ENCODE measurements at places on chromosomes 16 and 17.

DNA sequence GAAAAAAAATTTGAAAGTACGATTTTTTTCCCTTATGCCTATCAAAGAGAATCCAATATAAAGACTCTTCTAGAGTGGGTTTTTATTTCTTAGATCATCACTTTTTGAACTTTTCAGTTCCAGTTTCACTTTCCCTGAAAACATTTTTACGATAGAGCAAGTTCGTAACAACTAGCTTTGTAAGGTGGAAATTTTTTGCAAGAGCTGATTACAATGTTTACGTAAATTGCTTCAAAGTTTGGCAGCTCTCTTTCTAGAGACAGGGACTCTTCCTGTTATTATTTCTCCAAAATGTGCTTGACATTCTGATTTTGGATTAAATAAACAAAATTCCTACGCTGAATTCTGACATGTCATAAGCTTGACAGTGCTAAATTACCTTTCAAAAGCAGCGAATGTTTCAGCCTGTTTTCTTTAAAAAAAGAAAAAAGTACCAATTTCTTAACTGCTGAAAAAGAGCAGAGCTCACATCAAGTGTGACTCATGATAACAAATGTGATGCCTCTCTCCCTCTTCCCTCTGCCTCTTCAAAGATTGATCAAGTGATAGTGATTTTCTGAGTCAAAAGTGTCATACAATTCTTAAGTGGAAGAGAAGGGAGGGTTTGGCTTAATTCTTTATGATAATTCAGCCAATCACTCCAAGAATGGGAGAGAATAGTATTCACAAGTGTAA is 175.2 kb downstream of the KCNJ2 start:
- H3K27me3 ChIP-seq: no peaks in the 10 kb centered on the region
- no peak for DNase-seq
- no peak overlapping the region for H3K27ac ChIP-seq
- peak overlapping the region; percentile 12 for H3K4me3 ChIP-seq

DNA sequence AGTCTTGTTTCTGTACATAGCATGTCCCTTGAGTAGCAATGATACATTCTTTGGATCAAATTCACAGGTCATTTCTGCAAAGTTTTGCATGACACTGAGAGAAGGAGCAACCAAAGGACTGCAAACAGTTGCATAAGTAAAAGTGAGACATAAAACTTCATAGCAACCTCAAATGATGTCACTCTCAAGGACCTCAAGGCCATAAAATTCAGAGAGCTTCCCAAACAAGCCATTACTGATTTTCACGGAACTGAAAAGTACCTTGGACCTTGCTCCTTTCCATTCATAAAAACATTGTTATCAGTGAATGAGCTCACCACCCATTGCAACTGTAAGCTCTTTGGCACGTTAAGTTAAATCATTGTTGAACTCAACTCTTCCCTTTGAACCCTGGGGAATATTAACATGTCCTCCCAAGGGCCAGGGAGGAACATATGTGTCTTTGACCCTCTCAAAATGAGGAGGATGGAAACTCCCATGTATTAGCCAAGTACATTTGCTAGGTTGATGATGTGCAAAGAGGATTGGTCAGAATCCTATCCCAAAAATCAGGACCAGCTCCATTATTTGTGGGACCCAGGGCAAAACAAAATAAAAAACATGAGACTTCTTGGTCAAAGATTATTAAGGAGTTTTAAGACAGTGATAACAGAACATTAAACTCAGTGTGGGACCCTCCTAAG is 275.0 kb upstream of the DYNLRB2 start:
- no peaks in the 10 kb centered on the region for H3K4me1 ChIP-seq
- no peak overlapping the region for H3K4me3 ChIP-seq
- DNase-seq: no peak
- H3K36me3 ChIP-seq: no peaks in the 10 kb centered on the region
- H3K27ac ChIP-seq: no peak overlapping the region

GRCh38 chr17:48790607-48791127 is 26.4 kb downstream of the TTLL6 start:
- H3K27ac ChIP-seq: no peak overlapping the region
- no peak for DNase-seq
- no peaks in the 10 kb centered on the region for H3K27me3 ChIP-seq
- H3K36me3 ChIP-seq: no peaks in the 10 kb centered on the region
- H3K4me1 ChIP-seq: no peaks in the 10 kb centered on the region

DNA sequence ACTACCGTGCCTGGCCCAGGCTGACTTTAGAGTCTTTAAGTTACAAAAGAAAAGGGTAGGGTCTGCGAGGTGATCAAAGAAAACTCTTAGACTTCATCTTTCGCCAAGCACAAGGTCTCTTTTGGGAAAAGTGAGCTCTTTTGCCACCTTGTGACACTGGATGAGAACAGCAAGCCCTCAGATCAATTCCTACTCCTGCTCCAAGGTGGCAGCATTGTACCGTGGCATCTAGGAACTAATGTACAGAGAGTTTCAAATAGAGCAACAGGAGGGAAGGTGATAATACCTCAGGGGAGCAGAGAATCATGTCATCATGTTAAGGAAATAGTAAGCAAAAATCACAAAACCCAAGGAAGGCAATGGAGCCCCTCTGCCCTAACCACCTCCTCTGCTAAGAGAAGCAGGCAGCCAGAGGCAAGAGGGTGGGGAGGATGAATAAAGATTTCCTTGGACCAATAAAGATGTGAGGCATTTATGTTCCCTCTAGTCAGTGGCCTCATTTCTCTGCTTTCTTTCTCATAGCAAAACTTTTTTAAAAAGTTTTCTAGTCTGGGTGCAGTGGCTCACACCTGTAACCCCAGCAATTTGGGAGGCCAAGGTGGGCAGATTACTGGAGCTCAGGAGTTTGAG is 2.1 kb upstream of the C17orf78 start:
- H3K27ac ChIP-seq: no peak overlapping the region
- no peak for DNase-seq
- no peaks in the 10 kb centered on the region for H3K27me3 ChIP-seq
- H3K4me1 ChIP-seq: no peaks in the 10 kb centered on the region

- H3K27me3 ChIP-seq: no peaks in the 10 kb centered on the region
- H3K4me3 ChIP-seq: no peak overlapping the region
- peak overlapping the region; percentile 79 for H3K27ac ChIP-seq
Measured at GRCh38 chr16:20906341-20907255, 6.0 kb downstream of the LYRM1 start.

- H3K4me3 ChIP-seq: peak within 1 kb of the TSS; percentile 54
- no peaks in the 10 kb centered on the region for H3K27me3 ChIP-seq
- no peak for DNase-seq
- H3K36me3 ChIP-seq: no peaks in the 10 kb centered on the region
- no peak within 1 kb of the TSS for H3K27ac ChIP-seq
- H3K4me1 ChIP-seq: peaks cover 17% of the 10 kb centered on the region
Measured at GRCh38 chr17:49230636-49231562, at the start of gene PHOSPHO1. Gene PHOSPHO1, minus strand, starts transcription at chr17:49230787. Its CDS starts 4,096 bp downstream, at chr17:49226691.

- no peaks in the 10 kb centered on the region for H3K4me1 ChIP-seq
- no peaks in the 10 kb centered on the region for H3K27me3 ChIP-seq
- no peak for DNase-seq
- no peaks in the 10 kb centered on the region for H3K36me3 ChIP-seq
Measured at GRCh38 chr17:60165223-60165622, 15.4 kb downstream of the CA4 start.

DNA sequence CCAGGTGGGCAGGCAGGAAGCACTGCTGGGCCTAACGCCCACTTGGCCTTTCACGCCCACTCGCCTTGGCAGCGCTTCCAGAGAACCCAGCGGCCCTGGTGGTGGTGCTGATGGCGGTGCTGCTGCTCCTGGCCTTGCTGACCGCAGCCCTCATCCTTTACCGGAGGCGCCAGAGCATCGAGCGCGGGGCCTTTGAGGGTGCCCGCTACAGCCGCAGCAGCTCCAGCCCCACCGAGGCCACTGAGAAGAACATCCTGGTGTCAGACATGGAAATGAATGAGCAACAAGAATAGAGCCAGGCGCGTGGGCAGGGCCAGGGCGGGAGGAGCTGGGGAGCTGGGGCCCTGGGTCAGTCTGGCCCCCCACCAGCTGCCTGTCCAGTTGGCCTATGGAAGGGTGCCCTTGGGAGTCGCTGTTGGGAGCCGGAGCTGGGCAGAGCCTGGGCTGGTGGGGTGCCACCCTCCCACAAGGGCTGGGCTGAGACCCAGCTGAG is 64.7 kb downstream of the MRC2 start:
- H3K27ac ChIP-seq: no peak overlapping the region
- no peak overlapping the region for H3K4me3 ChIP-seq
- peaks cover 8% of the 10 kb centered on the region for H3K36me3 ChIP-seq
- no peaks in the 10 kb centered on the region for H3K27me3 ChIP-seq
- no peak for DNase-seq

DNA sequence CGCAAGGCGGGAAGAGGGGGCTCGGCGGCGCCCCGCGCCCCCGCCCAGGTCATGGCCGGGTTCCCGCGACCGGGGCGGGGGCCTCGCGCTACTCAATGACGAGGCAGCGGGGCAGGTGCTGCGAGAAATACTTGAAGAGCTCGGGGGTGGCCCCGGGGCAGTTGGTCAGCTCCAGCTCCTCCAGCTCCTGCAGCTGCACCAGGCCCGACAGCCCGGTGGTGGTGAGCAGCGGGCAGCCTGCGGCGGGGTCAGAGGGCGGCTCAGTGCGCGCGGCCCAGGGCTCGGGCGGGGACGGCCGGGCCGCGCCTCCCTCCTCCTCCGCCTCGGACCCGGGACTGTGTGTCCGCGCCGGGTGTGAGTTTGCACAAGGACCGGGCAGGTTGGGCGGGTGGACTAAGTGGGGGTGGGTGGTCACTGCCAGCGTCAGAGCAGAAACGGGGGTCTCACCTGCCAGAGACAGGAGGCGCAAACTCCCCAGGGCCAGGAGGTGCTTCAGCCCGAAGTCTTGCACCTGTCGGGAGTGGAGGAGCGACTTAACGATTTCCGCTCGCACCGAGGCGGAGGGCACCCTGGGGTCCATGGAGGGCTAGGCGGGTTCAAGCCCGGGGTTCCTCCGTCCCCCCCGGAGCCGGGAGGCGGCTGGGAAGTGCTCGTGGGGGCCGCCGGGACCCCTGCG is 4.1 kb upstream of the WDR24 start:
- H3K36me3 ChIP-seq: no peaks in the 10 kb centered on the region
- H3K4me3 ChIP-seq: peak overlapping the region; percentile 40
- H3K27ac ChIP-seq: no peak overlapping the region
- DNase-seq: no peak

- no peaks in the 10 kb centered on the region for H3K27me3 ChIP-seq
- H3K36me3 ChIP-seq: no peaks in the 10 kb centered on the region
- no peaks in the 10 kb centered on the region for H3K4me1 ChIP-seq
- H3K27ac ChIP-seq: no peak overlapping the region
- no peak overlapping the region for H3K4me3 ChIP-seq
Measured at GRCh38 chr16:30829130-30830071, 42.4 kb upstream of the ZNF629 start.

- no peak overlapping the region for H3K4me3 ChIP-seq
- peak; percentile 79 for DNase-seq
- H3K27ac ChIP-seq: no peak overlapping the region
- H3K36me3 ChIP-seq: no peaks in the 10 kb centered on the region
- H3K4me1 ChIP-seq: no peaks in the 10 kb centered on the region
Measured at GRCh38 chr17:8837563-8838075, 29.9 kb downstream of the PIK3R6 start.

DNA sequence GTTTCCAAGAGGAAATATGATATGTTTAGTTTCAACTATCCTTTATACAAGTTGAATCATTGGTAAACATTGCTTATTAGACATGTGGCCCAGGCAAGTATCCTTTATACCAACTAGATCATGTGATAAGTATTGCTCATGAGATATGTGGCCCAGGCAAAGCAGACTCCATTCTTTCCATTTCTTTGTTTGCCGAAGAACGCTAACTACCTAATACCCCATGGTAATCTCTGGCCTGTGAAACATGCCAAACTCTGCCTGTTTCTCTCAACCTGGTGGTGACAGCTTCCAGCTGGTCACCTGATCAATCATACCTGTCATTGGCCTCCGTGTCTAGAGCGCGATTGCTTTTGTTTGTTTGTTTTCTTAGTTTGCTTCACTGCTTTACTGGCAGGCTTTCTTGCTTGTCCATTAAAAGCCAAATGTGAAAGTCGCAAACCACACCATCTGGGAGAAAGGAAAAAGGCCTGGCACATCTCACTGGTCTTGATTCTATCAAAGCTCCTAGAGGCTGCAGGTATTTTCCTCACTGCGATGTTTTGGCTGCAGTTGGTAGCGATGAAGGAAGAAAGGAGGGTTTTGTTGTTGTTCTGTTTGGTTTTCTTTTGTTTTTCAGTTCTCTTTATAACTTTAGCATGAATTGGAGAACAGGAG is 686.2 kb downstream of the KCNJ2 start:
- H3K27me3 ChIP-seq: no peaks in the 10 kb centered on the region
- no peak overlapping the region for H3K4me3 ChIP-seq
- DNase-seq: no peak
- no peak overlapping the region for H3K27ac ChIP-seq
- H3K36me3 ChIP-seq: no peaks in the 10 kb centered on the region
- no peaks in the 10 kb centered on the region for H3K4me1 ChIP-seq

DNA sequence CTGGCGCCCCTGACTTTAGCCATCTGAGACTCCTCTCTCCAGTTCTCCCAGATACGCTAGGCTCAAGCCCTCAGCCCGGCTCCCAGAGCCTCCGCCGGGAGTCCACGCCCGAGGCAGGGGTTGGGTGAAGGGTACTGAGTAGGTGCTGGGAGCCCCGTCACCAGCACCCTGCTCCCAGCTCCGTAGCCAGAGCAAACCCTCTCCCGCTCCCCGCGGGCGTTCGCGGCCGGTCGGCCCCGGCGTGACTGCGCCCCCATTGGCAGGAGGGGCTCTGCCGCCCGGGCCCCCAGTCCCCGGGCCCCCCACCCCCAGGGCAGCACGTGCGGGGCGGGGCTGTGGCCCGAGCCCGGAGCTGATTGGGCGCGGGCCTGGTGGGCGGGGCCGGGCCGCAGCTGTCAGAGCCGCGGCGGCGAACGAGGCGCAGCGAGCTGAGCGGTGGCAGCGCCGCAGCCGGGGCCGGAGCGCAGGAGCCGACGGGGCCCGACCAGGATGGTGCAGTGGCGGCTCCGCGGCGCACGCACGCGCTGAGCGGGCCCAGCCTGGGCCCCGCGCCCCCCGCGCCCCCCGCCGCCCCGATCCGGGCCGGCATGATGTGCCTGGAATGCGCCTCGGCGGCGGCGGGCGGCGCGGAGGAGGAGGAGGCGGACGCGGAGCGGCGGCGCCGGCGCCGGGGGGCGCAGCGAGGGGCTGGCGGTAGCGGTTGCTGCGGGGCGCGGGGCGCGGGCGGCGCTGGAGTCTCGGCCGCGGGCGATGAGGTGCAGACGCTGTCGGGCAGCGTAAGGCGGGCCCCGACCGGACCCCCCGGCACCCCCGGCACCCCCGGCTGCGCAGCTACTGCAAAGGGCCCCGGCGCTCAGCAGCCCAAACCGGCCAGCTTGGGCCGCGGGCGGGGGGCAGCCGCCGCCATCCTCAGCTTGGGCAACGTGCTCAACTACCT is at the start of gene SPNS2:
Gene SPNS2 (plus strand): TSS at position 421 of the 937 bp plus-strand sequence. CDS start 167 bp downstream, at position 588.
- H3K4me3 ChIP-seq: peak within 1 kb of the TSS; percentile 49
- DNase-seq: no peak
- H3K27ac ChIP-seq: no peak within 1 kb of the TSS
- H3K4me1 ChIP-seq: peaks cover 27% of the 10 kb centered on the region
- H3K27me3 ChIP-seq: no peaks in the 10 kb centered on the region

DNA sequence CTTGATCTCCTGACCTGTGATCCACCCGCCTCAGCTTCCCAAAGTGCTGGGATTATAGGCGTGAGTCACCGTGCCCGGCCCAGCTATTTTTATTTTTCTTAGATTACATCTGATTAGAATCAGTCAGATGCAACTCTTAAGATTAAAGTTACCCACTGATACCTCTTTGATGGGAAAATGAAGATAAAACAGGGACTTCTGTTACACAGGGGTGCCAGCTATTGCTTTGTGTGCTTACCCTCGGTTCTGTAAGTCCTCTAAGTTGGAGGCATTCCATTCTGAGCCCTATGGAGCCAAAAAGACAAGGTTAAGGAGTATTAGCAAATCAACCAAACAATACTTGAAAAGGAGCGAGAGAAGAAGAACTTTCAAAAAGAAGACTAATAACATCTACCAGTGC is 32.6 kb upstream of the CORO6 start:
- no peak overlapping the region for H3K27ac ChIP-seq
- no peaks in the 10 kb centered on the region for H3K36me3 ChIP-seq
- no peak overlapping the region for H3K4me3 ChIP-seq
- no peaks in the 10 kb centered on the region for H3K4me1 ChIP-seq
- DNase-seq: no peak

Data from vagina (tissue), 2 donors.